Coronary artery (tissue), 2 donors: ENCODE measurements at places on chromosomes 16 and 17.
A peak's percentile ranks its signal among the peaks of the same experiment; 100 is the strongest.

DNA sequence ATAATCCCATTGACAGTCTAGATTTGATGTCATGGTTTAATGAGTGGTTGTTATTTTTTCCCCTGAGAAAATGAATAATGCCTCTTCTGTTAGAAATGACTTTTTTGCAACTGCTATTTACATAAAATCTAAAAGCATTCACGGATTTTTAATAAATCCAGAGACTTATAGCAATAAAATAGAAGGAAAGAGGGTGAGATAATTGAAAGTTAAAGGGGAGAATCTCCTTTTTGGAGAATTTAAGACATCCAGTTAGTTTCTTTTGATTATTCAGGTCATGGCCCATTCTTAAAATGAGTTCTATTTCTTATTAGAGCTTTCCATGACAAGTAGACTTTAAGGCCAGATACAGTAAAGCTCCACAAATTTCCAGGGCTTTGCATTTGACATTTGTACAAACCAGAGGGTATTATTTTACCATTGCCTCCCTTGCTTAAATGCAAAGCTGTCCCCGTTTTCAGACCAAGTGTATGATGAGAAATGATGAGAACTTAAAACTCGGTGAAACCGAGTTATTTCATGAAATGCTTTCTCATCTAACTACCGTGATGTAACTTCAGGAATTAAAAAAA lies 789.0 kb upstream of the SOX9 start:
- no peak for DNase-seq

DNA sequence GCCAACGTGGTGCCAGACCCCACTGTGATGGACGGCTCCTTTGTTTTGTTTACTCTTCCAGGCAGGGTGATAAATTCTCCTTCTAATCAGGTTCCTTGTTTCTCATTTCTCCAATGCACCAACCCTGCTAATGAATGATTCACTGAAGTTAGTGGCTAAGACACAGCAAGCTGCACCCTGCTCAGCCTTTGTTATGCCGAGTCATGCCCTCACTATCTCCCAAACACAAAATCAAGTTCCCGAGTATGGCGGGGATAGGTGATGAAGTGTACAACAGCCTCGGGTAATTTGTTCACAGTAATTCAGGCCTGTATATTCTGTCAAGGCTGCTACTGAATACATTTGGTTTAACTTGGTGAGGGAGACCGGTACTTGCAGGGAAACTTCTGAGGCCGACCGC lies 83.8 kb upstream of the HS3ST4 start:
- no peak for DNase-seq

DNA sequence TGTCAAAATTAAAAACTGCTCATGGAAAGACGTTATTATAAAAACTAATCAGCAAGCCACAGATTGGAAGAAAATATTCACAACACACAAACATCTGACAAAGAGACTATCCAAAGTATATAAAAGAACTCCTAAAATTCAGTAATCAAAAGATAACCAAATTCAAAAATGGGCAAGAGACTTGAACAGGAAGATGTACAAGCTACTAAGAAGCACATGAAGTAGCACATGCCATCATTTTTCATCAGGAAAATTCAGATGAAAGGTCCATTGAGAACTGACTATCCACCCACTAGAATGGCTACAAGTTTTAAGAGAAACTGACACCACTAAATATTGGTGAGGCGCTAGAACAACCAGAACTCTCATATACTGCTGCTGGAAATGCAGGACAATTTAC lies 3.4 kb upstream of the HLF start:
- no peak for DNase-seq

GRCh38 chr16:24141466-24141865 lies 114.7 kb upstream of the CACNG3 start:
- no peak for DNase-seq

GRCh38 chr17:73371285-73371684 lies 59.5 kb upstream of the CDC42EP4 start:
- DNase-seq = no peak

- no peak for DNase-seq
These were observed 24.8 kb downstream of the ETV4 start for GRCh38 chr17:43521389-43521788.

DNA sequence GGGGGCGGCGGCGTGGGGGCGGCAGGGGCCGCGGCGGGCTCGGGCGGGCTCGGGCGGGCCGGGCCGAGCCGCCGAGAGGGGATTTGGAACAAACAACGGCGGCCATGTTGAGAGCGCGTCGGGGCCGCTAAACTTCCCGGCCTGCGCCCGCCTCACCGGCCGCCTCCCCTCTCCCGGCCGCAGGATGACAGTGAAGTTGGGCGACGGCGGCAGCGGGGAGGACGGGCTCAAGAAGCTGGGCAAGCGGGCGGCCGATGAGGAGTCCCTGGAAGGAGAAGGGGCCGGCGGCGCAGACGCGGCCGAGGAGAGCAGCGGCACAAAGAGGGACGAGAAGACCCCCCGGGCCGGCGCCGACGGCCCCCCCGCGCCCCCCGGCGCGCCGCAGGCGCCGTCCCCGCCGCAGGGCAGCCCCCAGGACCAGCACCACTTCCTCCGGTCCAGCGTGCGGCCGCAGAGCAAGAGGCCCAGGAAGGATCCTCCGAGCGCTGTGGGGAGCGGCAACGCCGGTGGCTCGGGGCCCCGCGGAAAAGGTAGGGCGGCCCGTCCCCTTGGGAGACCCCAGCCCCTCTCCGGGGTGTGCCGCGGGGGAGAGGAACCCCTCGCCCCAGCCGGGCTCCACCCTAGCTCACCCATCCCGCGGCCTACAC lies 2.4 kb downstream of the CRAMP1 start:
- no peak for DNase-seq

DNA sequence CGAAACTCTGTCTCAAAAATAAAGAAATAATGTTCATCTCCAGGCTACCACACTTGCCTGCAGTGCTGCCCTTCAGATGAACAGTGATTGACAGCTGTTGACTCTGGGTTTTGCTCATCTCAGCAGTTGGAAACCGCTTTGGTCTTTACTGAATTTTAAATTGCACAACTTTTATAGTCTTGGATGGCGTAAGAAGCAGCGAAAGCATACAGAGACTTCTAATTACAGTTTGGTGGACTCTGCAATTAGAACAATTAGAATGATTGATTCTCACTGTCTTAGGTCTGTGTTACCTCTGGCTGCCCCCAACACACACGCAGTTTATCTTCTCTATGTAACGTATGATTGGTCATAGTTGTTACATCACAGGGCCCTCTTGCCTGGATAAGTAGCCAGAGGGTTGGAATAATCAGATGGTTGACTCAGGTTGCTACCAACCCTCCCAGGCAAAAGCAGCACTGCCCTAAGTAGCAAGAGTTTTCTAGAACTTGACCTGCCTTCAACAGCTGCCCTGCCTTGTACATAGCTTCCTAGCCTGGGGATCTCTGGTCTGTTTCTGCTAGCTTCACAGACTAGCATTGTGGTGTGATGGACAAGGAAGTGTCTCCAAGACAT lies 1.9 kb upstream of the NAT9 start:
- no peak for DNase-seq

DNA sequence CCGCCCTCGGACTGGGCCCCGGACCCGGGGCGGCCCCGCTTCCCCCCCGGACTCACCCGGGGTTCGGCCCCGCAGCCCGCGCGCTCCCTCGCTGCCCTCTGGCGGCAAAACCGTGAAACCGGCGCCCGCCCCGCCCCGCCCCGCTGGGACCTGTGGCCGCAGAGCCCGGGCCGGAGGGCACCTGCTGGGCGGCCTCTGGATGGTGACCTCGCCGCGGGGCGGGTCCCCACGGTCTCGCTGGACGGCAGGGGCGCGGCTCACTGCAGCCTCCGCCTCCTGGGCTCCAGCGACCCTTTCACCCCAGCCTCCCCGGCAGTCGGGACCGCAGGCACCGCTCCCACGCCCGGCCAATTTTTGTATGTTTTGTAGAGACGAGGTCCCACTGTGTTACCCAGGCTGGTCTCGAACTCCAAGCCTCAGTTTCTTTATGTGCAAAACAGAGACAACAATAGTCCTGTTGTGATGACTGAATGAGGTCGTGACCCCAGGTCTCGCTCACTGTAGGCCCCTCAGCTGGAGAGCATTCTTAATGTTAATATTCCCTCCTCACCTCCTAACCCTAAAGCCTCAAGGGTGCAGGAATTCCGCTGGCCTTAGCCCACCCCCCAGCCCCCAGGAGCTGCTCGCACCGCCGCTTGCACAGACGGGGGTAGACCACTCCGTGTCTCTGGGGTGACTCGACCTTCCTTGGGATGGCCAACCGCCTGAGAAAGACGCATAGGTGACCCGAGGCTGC lies 33.7 kb upstream of the RPH3AL start:
- DNase-seq = no peak

GRCh38 chr17:8387914-8388651 lies 5.1 kb upstream of the RPL26 start:
- no peak for DNase-seq

GRCh38 chr17:41451154-41451728 lies 10.5 kb upstream of the KRT38 start:
- no peak for DNase-seq

- no peak for DNase-seq
These were observed 169.4 kb downstream of the IRX5 start for GRCh38 chr16:55100100-55100499.

GRCh38 chr16:2150418-2151187 lies 2.2 kb downstream of the RAB26 start:
- no peak for DNase-seq

DNA sequence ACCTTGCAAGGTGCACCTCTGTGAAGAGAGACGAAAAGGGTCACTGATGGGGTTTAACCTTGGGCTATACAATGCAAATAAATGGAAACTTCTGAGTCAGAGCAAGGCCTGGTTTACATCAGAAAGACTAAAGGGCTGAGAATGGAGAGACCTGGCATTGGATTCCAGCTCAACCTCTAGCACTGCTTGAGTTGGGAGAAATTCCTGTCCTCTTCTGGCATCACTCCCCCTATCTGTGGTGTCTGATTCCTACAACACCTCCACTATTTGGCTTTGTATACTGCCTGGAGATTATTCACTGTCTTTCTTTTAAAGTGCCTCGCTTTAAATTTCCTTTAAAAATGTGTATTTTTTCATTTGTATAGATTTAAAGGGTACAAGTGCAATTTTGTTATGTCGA lies 68.8 kb downstream of the GPR139 start:
- no peak for DNase-seq

GRCh38 chr17:55926276-55926990 lies 175.6 kb downstream of the PCTP start:
- no peak for DNase-seq

GRCh38 chr17:29892201-29892600 lies 37.8 kb downstream of the SSH2 start:
- no peak for DNase-seq

DNA sequence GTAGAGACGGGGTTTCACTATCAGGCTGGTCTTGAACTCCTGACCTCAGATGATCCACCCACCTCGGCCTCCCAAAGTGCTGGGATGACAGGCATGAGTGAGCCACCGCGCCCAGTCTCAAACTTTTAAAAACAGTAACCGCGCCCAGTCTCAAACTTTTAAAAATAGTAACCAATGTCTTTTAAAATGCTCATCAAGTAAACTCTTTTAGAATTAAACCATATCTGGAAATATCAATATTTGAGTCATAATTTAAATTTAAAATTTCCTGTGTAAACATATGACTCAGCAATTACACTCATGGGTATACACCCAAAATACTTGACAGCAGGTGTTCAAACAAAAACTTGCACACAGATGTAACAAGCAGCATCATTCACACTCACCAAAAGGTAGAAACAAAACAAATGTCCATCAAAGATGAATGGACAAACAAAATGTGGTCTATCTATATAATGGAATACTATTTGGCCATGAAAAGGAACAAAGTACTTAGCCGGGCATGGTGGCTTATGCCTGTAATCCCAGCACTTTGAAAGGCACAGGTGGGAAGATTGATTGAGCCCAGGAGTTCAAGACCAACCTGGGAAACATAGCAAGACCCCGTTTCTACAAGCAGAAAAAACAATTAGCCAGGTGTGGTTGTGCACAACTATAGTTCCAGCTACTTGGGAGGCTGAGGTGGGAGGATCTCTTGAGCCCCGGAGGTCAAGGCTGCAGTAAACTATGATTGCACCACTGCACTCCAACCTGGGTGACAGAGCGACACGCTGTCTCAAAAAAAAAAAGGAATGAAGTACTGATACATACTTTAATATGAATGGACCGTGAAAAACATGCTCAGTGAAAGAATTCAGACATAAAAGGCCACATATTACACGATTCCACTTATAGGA lies 20.2 kb downstream of the ENPP7 start:
- DNase-seq = no peak

DNA sequence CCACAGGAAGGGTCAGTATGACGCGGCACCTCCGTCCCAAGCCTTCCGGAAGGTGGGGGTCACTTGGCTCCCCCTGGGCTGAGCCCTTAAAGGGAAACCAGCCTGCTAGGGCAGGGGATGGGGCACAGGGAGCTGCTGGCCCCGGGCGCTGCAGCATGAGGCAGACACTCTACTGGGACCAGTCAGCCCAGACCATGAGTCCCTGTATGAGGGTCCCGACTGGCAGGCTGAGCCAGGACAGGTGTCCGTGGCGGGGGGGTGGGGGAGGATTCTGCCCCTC lies 43.4 kb upstream of the ZC3H18 start:
- DNase-seq = no peak

- DNase-seq = no peak
These were observed 161.0 kb downstream of the FTO start for GRCh38 chr16:53864819-53865493.

GRCh38 chr17:1639549-1640180 lies 5.9 kb downstream of the SCARF1 start:
- DNase-seq = no peak

DNA sequence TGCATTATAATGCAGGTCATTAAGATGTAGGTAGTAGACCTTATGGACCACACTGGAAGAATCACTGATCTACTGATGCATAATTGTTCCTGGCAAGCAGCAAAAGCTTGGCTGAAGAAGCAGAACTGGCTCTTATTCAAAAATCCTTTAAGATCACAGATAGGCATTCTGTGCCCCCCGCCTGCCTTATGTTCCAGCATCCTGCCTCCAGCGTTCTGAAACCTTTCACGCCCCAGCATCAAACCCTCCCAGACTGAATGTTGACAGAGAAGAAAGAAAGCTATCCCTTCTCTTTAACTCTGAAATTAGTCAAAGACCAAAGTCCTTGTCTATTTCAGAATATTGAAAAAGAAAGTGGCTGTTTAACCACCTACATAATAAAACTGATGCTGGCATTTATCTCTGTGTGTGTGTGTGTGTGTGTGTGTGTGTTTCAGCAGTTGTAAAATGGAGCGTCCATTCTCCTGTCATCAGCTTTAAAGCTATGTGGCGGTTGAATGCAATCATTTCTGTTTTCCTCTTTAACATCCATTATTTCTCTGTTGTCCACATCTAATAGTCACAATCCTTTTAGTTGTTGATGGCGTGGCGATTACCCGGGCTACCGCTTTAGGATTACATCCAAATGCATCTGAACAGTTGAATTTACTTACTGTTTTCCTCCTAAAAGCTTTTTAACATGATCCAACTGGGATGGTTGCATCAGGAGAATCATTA lies 350.4 kb downstream of the HS3ST4 start:
- no peak for DNase-seq

- peak; percentile 50 for DNase-seq
These were observed 155.3 kb downstream of the PITPNC1 start for GRCh38 chr17:67532326-67532871.

GRCh38 chr17:8125154-8125946 lies 1.4 kb upstream of the HES7 start:
- DNase-seq = peak; percentile 89
